ENCODE measurements at places on chromosomes 11 and 22.

- DNase-seq = no peak
Observed at GRCh38 chr11:18347471-18348125, 25.2 kb downstream of the GTF2H1 start.

GRCh38 chr11:20530942-20531703 lies 68.3 kb upstream of the SLC6A5 start:
- no peak for DNase-seq

GRCh38 chr22:37383341-37383740 lies 43.9 kb downstream of the ELFN2 start:
- DNase-seq = no peak

- DNase-seq = no peak
Observed at GRCh38 chr11:47916361-47916841, 64.0 kb upstream of the PTPRJ start.

DNA sequence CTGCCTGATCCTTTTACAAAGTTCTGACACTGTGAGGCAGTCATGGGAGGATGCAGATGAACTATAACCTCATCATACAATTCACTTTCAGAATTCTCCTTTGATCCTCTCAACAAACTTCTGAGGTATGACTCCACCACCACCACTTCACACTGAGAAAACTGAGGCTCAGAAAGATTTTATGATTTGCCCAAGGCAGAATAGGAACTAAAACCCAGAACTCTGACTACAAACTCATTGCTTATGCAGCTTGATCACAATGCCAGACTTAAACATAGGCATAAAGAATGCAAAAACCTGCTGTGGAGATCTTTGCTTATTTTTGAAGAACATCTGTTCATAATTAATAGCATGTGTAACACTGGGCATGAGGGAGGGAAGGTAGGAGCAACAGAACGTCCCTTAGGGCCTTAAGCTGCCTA lies 20.4 kb downstream of the FAM168A start:
- no peak for DNase-seq

- DNase-seq = no peak
Observed at GRCh38 chr11:107408762-107409211, 48.8 kb downstream of the CWF19L2 start.

DNA sequence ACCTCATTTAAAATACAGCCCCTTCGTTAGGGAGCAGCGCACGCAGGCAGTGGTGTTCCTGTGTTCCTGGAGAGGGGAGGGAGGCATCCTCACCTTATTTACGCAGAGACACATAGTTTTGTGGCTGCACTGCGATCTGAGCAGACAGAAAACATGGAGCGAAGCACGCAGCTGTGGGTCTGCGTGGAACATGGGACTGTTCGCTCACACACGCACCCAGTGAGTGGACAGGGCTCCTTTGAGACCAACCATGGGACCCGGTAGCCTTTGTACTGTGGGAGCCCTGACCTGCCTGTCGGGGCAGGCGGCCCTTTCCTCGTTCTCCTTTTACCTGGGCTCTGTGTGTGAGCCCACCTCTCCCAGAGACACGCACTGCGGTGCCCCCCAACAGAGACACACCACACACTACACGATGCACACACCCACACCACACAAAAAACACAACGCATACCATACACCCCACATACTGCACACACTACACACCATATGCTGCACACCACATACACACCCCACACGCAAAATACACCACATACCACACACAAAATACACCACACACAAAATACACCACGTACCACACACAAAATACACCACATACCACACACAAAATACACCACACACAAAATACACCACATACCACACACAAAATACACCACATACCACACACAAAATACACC lies 1245.7 kb downstream of the BRD1 start:
- no peak for DNase-seq

DNA sequence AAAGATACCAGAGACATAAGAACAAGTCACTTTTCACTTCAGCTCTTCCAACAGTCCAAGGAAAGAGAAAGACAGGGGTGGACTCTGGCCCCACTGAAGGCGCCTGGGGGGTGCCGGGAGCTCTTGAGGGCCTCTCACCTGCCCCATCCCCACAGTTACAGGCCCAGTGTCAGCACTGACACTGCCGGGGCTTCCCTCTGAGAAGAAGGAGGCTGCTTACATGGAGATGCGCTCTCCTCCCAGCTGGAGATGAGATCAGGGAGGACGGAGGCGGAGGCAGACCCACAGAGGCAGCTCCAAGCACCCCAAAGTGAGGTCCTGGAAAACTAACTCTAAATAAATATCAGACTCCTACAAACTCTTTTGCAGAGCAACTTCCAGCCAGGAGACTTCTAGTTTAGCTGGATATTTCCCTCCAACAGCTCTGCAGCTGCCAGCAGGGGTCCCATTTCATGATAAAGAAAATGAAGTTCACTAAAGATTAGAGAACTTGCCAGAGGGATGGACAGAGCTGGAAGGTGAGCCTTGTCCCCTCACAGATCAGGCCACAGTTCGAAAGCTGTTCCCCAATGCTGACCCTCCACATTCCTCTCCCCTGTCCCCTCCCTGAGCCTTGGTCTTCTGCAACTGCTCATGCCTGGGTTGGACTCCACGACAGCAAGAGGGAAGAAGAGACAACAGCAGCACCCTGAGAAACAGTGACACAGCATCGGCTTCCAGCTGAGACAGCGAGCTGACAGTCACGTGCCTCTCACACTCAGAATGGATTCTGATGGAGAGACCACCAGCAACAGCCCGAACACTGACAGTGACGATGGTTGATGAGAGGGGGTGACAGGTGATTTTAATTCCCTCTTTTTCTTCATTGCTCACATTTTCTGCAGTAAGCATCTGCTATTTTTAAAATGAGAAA lies 5.8 kb downstream of the CARS1 start:
- no peak for DNase-seq

- DNase-seq = no peak
Observed at GRCh38 chr11:67254798-67255197, 11.5 kb upstream of the GRK2 start.

GRCh38 chr22:46848197-46848596 lies 85.7 kb downstream of the TBC1D22A start:
- no peak for DNase-seq

DNA sequence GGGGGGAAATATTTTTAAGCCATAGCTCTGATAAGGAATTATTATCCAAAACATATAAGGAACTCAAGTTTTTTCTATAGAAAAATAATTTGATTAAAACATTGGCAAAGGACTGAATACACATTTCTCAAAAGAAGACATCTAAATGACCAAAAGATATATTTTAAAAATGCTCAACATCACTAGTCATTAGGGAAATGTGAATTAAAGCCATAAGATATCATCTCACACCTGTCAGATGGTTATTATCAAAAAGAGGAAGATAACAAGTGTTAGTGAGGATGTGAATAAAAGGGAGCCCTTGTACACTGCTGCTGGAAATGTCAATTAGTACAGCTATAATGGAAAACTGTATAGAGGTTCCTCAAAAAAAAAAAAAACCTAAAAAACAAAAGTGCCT lies 425.0 kb downstream of the DYNC2H1 start:
- DNase-seq = no peak

GRCh38 chr11:126510621-126511370 lies 155.3 kb downstream of the ST3GAL4 start:
- DNase-seq = no peak

DNA sequence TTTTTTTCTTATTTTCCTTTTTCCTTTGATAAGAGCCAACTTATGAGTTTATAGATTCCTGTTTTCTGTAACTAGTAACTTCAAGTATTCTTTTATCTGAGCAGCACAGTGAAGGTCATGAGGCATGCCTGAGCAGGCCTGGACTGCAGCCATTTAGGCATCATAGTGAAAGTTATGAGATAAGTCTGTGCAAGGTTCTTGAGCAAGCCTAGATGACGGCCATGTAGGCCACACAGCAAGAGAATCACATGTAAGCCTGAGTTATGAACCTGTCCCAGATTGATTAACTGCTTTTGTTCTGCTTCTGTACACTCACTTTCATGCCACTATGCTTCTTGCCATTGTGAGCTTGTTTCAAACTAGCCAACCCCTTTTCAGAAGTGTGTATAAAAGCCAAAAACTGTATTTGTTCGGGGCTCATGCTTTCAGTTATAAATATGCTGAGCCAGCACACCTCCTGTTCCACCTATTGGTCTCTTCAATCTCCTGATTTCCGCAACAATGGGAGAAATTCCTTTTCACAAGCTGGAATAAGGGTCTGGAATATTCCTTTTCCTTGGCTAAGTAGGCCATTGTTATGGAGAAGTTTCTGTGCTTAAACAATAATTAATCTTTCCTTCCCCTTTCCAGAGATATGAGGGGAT lies 745.7 kb downstream of the FAM181B start:
- no peak for DNase-seq

- no peak for DNase-seq
Observed at GRCh38 chr22:39979048-39979447, 15.7 kb upstream of the FAM83F start.

- DNase-seq = no peak
Observed at GRCh38 chr11:30479899-30480298, 106.3 kb downstream of the MPPED2 start.

DNA sequence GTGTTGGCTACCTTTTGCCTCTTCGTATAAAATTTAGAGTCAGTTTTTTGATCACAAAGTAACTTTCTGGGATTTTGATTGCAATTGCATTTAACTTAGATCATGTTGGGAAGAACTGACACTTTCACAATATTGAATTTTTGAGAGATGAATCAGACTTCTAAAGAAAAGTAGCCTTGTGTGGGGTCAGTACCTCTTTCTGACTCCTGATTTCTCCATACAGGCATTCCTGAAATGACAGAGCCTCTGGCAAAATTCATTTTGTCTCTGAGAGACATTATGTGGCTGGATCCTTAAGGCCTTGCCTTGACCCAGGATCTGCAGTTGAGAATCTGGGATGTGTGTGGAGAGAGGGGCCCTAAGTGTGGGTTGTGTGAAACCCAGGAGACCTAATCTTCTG lies 37.8 kb downstream of the PPFIBP2 start:
- no peak for DNase-seq

- DNase-seq = no peak
Observed at GRCh38 chr11:72041364-72042063, 38.8 kb downstream of the NUMA1 start.

DNA sequence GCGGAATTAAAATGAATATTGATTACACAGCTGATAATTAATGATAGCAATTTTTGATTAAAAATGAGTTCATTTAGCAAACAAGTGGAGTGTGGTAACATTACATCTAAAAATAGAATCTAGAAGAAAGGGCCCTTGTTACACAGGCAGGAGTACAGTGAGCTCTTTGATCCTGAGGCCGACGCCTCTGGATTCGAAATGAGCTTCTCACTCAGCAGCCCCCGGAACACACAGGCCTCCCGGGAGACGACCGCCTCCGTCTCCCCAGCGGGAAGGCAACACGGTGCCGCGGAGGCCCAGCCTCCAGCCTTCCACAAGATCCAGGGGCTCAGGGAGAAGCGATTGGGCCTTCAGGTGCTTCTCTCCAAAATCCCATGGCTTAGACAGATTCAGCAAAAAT lies 379.1 kb downstream of the BRD1 start:
- no peak for DNase-seq

DNA sequence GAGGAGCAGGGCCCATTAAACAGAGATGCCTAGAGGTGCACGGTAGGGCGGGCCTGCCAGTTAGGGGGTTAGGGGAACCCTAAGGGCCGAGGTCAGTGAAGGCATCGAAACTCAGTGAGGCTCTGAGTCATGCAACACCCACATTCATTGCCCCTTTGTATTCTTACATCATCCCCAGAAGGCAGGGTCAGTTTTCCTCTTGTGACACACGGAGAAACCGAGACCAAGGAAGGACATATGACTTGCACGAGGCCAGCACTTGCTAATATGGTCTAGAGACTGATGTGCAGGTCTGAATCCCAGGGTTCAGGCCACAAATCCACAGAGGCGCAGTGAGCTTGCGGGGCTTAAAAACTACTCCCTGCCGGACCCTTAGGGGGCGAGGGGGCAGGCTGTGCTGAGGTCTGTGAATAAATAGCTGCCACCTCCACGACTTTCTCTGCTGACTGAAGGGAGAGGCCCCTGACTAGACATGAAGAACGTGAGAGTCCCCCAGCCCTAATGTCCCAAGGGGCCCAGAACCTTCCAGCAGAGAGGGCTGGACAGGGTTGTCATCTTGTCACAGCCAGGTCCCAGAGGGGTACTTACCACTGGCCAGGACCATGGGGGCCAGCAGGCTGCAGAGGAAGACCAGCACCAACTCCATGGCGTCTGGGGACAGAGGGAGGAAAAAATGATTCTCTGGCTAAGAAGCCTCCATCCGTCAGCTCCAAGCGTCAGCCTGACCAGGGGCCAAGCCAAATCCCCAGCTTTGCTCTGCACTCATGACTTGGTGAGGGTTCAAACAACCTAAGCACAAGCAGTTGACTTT lies 17.8 kb upstream of the FXYD2 start:
- DNase-seq = no peak

DNA sequence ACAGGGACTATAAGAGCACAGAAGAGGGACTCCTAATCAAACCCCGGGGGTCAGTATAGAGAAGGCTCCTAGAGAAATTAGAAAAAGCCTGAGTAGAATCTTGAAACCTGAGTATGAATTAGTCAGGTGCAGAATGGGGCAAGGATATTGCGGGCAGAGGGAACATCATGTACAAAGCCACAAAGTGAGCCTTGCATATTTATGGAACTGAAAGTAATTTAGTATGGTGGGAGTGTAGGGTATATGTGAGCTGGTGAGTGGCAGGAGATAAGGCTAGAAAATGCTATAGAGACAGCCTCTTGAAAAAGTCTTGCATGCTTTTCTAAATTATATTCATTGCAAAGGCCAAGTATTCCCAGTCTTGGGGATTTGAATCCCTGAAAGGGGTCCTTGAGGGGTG lies 93.7 kb downstream of the STIM1 start:
- DNase-seq = no peak

DNA sequence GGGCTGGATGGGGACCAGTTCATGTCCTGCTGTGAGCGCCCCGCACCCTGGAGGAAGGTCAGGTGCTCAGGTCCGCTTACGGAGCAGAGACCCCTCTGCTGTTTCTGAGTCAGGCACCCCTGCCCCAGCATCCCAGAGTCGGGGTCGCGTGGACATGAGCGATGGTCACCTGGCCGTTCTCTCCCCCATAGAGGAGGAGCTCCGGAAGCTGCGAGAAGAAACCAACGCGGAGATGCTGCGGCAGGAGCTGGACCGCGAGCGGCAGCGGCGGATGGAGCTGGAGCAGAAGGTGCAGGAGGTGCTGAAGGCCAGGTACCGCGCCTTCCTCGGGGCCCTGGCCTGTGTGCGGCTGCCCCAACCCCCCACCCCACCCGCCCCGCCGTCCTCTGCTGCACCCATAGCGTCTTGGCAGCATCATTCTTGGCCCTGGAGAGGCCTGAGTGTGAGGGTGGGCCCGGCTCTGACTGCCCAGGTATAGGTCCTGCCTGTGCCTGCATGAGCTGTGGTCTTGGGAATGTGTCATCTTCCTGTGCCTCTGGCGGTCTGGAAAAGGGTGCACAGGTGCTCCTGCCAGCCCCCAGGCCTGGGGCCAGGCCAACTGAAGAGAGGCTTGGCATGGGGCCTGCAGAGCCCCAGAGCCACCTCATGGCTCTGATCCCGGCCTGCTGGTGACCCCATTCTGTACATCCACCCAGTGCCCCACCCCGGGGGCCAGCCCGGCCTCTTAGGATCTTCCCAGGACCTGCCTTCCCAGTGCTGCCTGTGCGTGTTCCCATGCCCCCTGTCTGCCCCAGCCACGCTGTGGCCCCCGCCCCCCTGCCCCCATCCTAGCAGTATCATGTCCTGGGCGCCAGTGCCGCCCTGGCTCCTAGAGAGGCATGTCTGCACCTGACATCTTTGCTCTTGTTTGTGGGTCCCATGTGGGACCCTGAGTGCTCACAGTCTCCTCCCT lies 38.1 kb downstream of the GRAMD4 start:
- DNase-seq = no peak
